ENCODE measurements at places on chromosomes 1 and 21.
A peak's percentile ranks its signal among the peaks of the same experiment; 100 is the strongest.

GRCh38 chr21:28975397-28975796 is 17.3 kb downstream of the LTN1 start:
- DNase-seq = peak; percentile 56

- DNase-seq = no peak
Observed at GRCh38 chr1:183537405-183537804, 52.9 kb downstream of the NCF2 start.

DNA sequence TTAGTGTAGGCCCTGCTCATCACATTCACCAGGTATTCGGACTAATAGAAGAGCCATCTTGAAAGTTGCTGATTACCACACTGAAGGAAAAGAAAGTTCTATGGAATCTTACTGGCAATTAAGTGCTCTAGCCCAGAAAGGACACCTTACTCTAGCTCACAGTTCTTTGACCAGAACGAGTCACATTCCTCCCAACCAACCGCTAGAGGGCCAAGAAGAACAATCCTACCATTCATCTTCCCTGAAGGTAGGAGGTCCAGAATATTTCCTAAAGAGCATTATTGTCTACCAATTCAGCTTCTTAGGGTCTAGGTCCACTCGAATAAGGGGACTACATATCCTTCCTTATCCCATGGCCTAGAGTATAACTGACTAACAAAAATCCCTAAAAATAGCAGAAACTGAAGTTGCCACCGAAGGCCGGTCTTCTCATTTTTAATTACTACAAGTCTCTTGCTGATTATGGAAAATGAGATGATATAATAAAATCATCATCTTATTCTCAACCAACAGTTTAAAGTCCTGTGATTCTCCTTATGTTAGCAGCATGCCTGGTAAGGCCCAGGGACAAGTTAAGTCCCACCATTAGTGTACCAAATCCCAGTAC is 2.7 kb upstream of the FMO1 start:
- no peak for DNase-seq

DNA sequence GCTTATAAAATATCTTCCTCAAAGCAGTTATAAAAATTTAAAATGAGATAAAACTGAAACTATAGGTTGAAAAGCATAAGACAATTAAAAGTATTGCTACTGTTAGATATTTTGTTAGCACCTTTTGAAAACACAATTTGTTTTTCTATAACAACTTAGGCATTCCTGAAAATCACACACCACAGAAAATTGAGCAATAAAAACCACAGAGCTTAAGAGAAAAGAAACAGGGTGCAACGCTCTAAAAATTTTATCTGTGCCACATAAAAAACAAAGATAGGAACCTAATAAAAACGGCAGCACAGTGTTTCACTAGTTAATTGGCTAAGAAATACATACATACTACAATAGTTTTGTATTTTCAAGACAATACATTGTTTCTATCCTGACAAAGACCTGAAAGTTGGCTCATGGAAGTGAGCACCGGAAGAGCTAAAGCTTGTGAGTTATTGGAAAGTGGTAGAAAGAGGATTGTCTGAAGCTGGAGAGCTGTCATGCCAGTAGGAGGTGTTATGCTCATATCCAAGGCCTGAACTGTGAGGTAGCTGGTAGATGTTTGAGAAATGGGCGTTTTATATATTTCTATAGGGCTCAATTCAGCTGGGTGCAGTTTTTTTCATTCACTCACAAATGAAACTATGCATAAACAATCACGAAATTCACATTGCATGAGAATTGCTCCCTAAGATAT is 45.8 kb downstream of the RGS7 start:
- no peak for DNase-seq

DNA sequence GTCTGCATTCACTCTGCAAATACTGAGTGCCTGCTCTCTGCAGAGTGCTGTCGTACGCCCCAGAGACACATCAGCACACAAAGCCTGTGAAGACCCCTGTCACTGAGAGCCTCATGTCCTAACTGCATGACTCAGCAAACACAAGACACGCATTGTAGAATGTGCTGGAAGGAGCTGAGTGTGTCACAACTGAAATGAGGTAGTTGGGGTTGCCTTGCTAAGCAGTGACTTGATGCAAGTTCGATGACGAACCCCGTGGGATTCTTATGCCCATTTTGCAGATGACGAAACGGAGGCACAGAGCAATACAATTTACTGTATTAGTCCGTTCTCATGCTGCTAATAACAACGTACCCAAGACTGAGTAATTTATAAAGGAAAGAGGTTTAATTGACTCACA is 65.1 kb downstream of the RIPK4 start:
- no peak for DNase-seq

- no peak for DNase-seq
Observed at GRCh38 chr1:8021676-8022266, 4.3 kb downstream of the ERRFI1 start.

GRCh38 chr1:94643819-94644218 is 102.3 kb upstream of the F3 start:
- no peak for DNase-seq

DNA sequence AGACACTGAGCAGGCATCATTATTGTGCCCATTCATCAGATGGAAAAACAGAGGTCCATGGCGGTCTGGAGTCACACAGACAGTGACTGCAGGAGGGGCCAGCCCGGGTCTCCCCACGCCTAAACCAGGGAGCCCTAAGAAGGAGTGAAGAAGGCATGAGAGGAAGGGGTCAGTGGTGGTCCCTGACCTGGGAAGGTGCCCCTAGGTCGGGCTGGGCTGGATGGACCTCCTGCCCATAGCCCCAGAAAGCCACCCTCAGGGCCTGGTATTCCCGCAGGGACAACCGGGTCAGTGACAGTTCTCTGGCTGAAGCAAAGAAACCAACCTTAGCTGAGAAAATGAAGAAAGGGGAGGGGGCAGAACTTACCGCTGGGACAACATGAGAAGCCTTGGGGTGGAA is 163.4 kb upstream of the C1orf174 start:
- no peak for DNase-seq

GRCh38 chr1:63854091-63854490 is 80.3 kb downstream of the ROR1 start:
- no peak for DNase-seq

GRCh38 chr1:200442023-200442422 is 32.2 kb upstream of the ZNF281 start:
- DNase-seq = no peak

GRCh38 chr1:165317612-165318011 is 38.9 kb downstream of the LMX1A start:
- no peak for DNase-seq

GRCh38 chr1:110541906-110542395 is 23.0 kb upstream of the KCNA10 start:
- DNase-seq = no peak

DNA sequence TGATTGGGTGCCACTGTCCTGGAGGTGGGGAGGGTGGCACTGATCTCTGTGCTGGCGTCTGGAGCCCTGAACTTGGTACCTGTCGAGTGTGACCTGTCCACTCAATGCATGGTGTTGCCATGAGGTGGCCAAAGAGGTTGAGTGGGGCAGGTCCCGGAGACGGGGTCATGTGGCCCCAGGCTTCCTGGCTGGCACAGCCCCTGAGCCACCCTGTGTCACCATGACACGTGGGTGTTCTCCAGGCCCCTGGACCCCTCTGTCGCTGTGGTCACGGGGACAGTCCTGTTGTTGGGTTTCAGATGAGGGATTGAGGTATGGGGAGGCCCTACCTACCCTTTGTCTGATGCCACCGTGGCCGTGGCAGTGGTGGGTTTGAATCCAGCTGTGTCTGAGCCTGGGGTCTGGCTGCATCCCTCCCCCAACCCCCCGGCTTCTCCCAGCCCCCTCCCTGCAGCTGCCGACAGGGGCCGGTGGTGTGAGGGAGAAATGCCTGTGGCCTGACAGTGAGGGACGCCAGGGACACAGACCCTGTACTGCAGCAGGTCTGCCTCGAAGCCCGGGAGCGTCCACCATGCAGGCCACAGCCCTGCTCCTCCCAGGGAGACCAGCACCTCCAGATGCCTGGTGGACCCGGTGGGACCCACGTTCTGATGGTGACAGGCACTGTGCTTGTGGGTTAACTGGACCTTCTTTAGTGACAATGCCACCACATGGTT is 12.0 kb downstream of the TRPM2 start:
- DNase-seq = no peak

DNA sequence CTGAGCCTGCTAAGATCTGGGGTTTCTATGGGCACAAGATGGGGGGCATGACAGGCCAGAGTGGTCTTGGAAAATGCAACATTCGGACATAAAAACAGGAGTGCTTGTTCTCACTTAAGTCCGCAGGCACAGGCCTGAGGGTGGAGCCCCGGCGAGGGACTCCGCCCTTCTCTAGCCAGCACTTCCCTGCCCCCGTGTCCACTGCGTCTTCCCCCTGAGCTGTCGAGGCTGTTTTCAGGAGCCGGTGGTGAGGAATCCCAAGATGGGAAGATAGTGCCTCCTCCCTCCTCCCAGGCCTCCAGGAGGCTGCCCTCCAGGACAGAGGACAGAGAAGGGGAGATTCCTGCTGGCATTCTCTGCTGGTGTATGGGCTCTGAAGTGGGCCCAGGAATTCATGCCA is 105.2 kb downstream of the TLR5 start:
- DNase-seq = no peak
